ENCODE measurements at places on chromosomes 7 and 10.

DNA sequence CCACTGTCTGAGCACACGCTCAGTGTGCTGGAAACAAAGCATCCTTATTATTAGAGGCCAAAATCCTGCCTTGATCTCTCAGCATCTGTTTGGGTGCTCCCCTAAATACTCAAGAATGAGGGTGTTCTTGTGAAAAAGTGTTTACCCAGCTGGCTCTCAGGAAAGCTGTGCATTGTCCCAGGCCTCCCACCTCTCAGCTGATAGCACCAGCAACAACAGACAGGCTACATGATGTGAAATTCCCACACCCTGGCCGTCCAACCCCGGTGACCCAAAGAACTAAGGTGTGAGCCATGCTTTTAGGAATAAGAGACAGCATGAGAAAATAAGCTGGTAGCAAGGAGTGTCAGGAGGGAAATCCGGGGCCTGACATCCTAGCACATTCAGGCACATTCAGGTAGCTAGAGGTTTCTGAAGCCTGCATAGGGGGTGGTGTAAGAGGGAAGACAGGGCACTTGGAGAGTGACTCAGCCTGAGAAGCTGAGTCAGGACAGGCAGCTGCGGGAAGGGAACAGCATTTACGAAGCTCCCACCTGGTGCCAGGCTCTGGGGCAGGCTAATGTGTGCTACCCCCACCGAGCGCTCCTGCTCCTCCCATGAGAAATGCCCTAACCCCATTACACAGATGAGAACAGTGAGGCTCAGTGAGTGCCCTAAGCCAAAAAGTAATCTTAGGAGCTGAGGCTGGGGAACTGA, 205.6 kb downstream of the GRID1 start:
- no peak for DNase-seq

GRCh38 chr7:149830997-149831740, 7.0 kb upstream of the ZNF862 start:
- DNase-seq = no peak

- DNase-seq = no peak
Measured at GRCh38 chr10:127159648-127160245, 36.6 kb downstream of the INSYN2A start.

- no peak for DNase-seq
Measured at GRCh38 chr7:28065721-28066285, 114.8 kb downstream of the JAZF1 start.

GRCh38 chr7:45710271-45711160, 136.3 kb downstream of the ADCY1 start:
- DNase-seq = no peak

DNA sequence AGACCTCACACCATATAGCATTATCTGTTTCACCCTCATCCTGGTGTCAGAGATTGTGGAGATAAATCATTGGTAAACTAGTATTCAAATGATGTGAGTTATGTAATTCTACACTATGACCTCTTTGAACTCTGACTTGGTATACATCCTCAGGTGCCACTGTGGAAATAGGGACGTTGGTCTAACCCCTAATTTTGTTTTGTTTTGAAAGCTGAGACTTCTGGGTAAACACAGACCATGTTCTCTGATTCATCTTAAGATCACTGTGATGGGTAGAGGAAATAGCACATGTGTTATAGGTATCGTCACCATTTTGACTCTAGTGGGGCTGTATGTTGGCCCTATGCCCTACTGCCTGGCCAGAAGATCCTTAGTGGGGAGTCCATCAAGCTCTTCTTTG, 241.6 kb downstream of the CCDC7 start:
- DNase-seq = no peak

DNA sequence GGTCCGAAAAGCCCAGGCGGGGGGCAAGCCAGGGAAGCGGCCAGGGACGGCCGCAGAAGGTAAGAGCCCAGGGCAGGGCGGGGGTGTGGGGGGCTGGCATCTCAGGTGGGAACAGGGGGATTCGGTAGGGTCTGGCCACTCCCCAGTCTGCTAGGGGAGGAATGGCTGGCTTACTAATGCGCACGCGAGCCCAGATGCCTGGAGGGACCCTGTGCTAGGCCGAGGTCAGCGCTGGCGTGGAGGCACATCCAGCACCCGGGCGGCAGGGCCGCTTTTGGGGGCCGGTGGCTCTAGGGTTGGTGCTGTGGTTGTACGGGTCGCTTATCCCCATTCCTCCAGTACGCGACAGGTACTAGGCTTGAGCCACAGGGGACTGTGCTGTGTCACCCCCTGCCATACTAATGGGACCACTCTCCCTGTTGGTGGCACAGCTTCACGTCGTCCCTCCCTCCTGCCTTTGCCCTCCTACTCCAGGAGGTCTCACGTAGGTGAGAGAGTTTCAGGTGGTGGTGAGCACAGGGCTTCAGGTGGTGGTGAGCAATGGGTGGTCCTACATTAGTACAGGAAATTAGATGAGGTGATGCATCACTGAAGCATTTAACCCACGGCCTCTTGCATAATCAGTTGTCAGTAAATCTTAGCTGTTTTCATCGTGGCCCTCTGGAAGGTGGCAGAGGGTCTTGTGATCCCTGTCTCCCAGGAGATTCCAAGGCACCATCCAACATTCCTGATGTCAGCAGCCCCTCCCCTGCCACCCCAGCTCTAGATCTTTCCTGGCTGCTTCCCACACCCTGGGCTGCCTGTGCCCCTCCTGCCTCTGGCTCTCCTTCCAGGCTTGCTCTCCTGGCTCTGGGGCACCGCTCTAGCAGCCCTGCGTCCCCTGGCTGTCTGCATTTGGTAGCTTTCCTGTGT, 971 bp downstream of the AEBP1 start:
- no peak for DNase-seq

- DNase-seq = peak; percentile 38
Measured at GRCh38 chr10:79196470-79197461, 128.0 kb downstream of the ZMIZ1 start.

DNA sequence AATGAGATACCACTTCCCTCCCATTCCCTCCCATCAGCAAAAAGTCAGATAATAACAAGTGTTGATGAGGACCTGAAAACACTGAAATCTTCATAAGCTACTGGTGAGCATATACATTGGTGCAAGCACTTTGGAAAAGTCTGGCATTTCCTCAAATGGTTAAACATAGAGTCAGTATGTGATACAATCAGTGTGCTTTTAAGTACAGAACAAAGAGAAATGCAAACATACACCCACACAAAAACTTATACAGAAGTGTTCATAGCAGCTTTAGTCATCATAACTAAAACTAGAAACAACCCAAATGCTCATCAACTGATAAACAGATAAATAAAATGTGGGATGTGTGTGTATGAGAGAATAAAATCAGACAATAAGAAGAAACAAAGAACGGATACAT, 261.9 kb downstream of the ELMO1 start:
- DNase-seq = no peak

- DNase-seq = no peak
Measured at GRCh38 chr7:115269486-115269885, 347.6 kb downstream of the MDFIC start.

DNA sequence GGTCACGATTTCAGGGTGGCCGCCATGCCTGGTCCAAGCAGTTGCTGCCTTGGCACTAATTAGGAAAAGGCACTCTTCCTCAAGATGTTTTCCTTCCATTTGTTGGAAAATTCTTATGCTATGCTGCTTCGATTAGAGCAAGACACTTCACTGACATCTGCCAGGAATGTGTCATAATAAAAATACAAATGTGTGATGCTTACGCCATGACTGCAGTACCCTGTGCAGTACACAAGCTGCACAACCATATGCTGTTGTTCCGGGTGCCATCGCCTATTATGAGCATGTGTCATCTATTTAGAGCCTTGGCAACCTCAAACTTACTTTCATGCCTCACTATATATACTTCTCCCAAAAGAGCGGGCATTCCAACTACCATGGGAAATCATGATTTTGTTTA, 14.9 kb upstream of the MPP7 start:
- DNase-seq = no peak

- DNase-seq = no peak
Measured at GRCh38 chr10:123966896-123967231, 75.3 kb upstream of the CPXM2 start.

DNA sequence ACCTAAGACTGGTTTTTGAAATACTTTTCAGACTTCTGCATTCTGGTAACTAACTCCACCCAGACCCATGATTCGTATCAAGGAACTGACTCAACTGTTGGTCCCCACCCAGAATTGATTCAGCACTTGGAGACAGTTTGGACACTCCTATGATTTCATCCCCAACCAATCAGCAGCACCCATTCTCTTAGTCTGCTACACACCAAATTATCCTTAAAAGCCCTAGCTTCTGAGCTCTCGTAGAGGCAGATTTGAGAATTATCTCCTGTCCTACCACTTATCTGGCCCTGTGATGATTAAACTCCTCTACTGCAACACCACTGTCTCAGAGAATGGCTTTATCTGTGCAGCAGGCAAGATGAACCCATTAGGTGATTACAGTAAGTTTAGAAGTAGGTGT, 7.7 kb upstream of the GSTO1 start:
- DNase-seq = no peak

DNA sequence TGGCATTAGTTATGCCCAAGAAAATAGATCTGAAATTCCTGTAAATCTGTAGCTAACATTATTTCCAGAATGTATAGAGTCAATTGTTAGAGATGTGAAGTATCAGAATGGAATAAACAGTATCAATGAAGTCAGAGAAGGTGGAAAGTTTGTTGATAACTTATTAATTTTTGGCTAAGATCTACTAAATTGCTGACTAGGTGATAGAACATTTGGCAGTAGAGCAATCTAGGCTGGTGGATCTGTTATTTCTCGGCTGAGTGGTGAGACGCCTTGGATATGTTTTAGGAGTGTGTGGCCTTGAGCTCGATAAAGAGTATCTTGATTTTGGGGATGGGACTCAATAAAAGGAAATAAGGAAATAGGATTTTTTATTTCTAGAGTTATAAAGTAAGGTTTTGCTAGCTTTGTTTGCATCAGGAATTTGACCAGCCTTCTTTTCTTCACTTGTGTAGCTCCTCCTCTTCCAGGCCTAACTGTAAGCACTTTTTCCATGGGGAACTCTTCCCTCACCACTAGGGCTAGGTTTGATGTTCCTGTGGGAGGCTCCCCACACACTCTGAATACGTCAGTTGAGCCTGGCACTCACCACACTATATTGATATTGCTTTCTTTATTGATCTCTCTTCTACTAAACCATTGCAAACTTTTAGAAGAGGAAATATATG, 86.8 kb upstream of the CSTF2T start:
- no peak for DNase-seq

DNA sequence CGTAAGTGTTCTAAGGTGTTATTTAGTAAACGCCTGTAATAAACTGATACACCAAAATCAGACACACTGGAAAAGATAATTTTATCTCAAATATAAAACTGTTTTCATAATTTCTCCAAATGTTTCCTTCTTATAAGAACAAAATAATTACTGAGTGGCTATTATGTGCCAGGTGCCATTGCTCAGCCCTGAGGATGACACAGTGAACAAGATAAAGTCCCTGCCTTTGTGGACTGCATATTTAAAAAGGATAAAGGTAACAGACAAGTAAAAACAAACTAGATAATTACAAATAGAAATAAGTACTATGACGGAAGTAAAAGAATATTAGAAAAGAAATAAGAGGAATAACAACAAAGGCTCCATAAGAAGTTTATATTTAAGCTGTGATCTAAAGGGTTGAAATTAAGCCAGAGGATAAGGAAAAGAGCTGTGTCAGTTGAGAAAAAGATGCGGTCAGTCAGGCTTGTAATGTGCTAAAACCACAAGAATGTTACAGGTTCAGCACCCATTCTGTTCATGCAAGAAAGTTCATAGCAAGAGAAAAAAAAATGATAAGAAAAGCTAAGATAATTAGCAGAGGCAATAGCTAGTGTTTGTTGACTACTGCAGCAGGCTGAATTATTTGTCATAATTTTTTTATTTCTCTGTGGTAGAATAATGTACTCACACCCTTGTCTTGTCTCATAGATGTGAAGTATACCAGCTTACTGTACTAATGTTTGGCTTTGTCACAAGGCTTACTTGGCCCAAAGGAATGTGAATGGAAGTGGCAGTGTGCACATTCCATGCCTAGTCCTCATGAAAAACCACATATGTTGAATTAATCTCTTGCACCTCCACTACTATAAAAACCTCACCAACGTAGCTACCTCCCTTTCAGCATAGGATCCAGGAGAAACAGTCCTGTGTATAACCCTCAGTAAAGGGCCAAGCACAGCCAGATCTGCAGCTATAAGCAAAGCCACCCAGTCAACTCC, 75.1 kb downstream of the CRPPA start:
- no peak for DNase-seq

GRCh38 chr7:103130901-103131624, 17.8 kb downstream of the NAPEPLD start:
- DNase-seq = no peak

DNA sequence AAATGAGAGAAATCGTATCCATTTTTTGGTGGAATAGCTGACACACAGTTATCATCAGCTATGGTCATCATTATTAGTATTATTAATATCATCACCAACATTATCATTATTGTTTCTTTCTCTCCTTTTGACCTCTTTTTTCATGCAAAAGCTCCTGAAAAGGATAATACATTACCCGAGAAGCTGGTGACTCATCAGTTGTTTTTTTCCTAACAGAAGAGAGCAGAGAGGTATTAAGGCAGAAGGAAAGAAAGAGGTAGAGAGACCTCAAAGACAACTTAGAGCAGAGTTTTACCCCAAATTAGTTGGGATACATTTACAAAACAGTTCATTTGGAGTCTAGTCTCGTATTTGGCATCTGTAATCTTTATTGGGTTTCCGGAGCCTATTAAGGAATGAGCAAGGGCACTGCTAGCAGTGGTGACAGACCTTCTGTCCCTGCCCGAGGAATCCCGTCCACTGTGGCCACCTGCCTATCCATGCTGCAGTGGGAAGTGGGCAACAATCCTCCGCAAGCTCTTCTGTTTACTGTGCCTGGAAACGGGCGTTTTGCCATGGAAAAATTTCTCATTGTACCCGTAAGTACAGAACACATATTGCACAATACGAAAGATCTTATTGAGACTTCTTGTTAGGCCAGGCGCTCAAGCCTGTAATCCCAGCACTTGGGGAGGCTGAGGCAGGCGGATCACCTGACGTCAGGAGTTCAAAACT, 170.0 kb upstream of the MKLN1 start:
- DNase-seq = no peak

DNA sequence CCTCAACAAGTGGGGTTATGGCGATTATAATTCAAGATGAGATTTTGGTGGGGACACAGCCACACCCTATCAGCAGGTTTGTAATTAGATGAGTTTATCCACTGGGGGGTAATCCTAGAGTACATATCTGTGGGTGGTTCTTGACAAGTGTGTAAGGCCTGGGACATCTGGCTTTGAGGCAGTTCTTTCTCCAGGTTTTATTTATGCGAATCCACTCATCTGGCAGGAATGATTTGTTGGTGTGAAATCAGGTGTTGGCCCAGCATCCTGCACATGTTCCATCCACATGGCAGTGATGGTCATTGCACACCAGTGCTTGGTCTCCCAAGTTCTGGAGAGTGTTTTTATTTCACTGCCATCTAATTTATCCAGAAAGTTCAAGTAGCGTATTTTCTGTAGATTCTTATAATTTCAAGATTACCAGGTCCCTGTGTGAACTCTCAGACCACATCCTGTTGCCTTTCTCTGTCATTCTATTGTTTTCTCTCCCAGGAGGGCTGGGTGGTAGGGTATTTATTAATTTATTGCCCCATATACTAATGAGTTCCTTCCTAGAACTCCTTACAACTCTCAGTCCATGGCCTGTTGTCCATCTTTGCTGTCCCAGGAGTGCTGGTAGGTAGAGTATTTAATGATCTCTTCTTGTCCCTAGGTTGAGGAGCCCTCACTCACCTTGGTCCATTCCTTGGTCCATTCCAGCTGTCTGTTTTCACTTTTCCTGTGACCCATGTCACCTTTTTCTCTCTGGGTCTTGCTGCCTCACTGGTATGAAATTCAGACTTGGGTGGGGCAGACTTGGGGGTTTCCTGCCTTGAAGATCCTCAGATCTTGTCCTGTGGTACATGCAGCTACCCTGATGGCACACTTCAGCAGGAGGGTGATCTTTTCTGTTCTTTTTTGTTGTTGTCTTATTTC, 10.4 kb downstream of the RALA start:
- no peak for DNase-seq
